ENCODE measurements at places on chromosomes 13 and 19.

DNA sequence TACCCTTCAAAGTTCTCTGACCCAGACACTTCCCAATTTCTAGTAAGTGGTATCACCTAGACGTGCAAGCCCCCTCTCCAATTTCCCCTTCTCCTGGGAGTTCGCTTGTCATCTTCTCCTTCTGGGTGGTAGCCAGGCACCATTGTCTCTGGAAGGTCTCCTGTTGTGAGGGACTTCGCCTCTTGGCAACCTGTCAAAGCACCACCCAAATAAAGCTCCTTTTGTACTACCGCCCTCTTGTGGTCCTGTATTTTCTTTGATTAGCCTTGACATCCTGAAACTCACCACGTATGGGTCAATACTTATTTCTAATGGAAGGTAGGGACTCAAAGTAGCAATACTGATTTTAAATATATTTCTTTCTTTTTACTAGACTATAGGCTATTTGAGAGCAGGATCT is 8.2 kb downstream of the GPC5 start:
- peak; percentile 33 for DNase-seq

- DNase-seq = no peak
These were observed 28.1 kb upstream of the CLDN10 start for GRCh38 chr13:95524264-95524901.

- DNase-seq = peak; percentile 24
These were observed 26.5 kb downstream of the MPND start for GRCh38 chr19:4369888-4370260.

DNA sequence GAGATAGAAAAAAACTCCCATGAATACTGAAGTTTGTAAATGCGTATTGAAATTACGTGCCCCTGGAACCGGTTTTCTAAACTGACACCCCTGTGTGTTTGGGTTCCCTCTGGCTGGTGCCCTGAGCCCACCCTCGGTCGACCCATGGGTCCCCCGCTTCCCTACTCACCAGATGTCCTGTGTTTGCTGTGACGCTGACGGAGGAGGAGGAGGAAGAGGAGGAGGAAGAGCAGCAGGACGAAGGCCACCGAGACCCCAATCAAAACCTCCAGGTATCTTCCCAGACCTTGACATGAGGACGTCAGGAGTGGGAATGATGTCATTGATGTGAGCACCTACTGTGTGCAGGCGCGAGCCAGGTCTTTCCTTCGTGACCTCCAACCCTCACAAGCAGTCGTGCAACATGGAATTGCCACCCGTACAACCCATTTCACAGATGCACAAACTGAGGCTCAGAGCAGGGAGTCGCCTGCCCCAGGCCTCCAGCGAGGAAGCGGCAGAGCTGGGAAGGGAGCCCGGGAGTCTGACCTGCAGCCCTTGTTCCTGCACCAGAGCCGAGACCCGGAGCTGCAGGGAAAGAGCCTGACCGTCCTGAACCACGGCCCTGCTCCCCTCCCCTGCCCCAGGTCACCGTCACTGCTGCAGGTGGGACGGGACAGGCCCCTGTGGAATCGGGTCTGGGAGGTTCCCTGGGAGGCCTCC is 3.7 kb downstream of the LILRB3 start:
- no peak for DNase-seq

DNA sequence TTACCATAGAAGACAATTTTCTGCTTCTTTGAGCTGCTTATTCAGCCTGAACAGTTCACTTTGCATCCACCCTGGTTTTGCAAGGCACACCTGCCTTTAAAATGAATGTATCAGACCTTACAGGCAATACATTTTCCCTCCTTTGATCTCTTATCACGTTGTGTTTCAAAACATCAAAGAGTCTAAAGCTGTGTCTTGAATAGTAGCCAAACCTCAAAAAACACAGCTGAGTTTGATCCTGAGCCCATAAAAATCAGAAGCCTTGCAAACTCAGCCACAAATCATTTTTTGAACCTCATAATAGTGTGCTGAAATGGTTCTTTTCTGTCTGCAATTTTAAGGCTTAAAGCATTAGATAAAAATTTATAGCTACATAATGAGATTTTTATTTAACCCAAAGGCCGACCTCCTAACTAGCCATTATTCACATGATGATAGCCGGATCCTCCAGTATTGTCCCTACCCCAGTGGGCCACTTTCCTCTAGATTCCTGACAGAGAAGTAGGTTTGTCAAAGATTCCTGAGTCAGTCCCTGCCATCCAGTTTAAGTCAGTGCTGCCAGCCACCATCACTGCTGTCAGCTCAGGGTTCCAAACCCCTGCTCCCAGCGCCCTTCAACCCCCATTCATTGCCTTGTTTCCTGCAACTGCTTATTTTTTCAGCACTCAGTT is 71.8 kb downstream of the CAB39L start:
- DNase-seq = no peak

Data from NCI-H460 (cell line).